KBM-7 (cell line): ENCODE measurements at places on chromosomes 11 and 22.
A peak's percentile ranks its signal among the peaks of the same experiment; 100 is the strongest.

DNA sequence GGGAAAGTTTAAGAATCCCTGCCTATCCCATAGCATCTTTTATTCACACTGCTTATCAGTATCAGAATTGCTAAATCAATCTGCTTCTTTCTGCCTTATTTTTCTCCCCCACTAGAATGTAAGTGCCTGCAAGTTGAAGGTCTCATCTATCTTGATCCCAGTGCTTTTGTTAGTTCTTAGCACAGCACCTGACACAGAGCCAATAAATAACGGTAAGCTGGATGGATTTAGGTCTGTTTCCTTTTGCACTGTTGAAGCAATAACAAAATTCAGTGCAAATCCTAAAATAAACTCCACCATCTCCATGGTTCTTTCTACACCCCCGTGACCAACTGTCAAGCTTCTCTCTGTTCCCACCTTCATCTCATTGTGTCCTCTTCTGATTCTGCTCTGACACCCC, 36.7 kb upstream of the CD44 start:
- DNase-seq = no peak

- DNase-seq = no peak
These were observed 12.9 kb upstream of the ADORA2A start for GRCh38 chr22:24414523-24414922.

DNA sequence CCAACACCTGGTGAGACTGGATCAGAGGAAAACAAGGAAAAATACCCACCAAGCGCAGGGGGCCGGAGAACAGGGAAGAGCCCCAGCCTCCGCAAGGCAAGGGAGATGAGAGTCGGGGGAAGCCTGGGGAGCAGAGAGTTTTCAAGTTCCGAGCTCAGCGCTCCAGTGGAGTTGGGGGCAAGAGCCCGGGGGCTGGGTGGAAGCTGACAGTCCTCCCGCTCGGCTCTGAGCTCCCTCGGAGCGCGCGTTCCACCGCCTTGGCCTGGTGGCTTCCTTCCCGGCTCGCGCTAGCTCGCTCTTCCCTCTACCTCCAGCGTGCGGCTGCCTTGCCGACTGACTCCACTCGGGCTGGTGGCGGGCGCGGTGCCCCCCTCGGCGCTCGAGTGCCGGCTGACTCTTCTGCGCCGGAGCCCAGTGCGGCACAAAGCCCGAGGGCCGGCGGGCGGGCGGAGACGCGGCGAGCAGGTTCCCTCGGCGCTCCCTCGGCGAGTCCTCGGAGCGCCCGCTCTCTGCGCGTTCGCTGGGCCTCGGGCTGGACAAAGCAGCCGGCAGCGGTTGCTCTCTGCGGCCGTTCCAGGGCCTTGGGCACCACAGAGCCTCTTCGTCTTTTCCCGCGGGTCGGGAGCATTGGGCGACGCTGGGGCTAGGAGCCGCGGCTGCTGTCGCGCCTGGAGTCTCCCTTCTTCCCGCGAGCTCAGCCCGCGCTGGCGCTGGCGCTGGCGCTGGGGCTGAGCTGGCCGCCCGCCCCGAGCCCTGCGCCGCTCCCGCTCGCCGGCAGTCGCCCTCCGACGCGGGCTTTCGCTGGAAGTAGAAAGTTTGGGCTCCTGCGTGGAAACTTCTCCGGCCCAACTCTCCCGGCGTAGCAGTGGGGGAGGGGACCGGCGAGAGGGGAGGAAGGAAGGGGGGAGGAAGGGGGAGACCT, 1.0 kb downstream of the PAX6 start:
- peak; percentile 57 for DNase-seq

DNA sequence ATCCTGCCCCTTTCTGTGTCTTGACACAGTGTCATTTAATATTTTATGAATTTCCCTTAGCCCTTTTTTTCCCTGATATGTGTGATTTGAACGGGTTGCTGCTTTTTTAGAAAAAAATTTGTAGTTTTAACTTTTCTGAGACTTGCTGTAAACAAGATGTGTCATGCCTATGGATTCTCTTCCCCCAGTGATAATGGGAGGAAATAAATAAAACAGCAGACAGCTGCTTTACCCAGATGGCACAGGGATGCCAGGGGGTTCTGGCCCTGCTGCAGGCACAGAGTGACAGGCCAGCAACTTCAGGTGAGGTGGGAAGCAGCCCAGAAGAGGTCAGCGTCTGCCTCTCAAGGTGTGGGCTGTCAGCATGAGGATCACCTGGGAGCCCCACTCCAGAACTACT, 266.9 kb downstream of the KIRREL3 start:
- DNase-seq = no peak

DNA sequence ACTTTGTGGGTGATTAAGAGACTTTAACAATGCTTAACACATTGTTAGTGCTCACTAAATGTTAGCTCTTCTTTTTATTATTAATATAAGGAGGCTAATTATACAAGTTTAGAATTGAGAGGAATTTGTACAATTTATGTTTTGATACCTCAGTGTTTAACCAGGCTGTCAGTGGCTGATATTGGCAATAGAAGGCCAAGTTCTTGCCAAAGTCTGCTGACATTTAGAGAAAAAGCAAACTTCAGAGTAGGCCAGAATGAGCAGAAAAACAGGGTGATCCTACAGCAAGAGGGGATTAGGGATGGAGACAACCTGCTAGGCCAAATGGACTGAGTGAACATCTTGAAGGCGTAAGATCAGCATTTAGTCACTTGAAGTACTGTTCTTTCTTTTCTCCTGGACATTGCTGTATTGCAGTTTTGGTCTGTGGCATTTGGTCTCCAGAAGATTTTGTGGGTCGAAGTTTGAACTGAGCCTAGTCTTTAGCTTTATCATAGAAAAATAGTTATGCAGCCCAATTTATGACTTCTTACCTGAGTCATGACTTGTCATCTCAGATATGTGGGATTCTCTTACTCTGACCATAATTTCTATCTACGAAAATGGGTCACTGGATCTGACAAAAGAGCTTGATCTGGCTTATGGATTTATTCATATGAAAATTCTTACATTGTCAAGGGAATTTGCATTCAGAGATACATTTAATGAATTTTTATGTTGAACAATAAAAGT, 9.0 kb downstream of the TRIM44 start:
- DNase-seq = no peak

DNA sequence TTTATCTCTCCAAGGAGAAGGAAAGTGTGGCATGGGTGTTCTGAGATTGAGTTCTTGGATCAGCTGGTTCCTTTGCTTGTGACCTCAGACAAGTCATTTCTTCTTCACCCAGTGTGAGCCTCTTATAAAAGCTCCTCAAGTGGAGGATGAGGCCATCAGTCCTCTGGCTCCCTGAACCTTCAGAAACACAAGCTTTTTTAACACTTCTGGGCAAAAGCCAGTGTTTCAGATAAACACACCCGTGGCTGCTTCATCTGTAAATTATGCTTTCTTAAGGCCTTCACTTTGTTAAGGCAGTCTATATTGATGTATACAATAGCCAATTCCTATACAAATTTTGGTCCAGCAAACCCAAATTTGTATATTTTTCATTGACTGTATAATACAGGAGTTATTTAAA, 179.9 kb downstream of the DBX1 start:
- DNase-seq = no peak
